ENCODE measurements at places on chromosomes 6 and 20.
A peak's percentile ranks its signal among the peaks of the same experiment; 100 is the strongest.

DNA sequence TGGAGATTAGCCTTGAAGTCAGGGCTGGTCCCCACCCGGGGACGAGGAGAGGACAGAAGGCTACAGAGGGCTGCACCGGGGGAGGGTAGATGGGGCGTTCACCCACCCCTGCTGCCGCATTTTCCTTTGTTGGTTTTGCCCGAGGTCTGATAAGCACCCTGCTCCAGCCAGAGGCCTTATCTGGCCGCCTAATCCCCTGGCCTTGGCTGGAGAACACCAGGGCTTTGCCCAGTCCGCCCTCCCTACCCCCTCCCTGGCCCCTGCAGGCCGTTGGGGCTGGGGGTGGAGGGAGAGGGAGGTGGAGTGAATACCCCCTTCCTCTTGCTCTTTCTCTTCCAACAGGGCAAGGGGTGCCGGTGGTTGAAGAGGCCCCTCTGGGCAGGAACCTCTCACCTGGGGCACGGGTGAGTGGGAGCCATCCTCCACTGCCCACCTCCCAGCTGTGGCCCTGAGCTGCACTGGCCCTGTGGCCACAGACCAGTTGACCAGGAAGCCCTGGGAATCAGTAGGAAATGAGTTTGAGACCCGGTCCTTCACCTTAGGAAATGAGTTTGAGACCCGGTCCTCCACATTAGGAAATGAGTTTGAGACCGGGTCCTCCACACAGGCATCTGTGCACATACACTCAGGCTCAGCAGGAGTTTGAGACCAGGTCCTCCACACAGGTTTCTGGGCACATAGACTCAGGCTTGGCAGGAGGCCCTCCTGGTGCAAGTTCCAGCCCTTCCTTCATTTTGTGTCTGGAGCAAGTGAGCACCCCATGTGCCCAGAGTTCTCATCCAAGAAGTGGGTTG is 12.0 kb upstream of the GATA5 start:
- no peak for DNase-seq

- DNase-seq: no peak
These were observed 652.1 kb downstream of the CBLN4 start for GRCh38 chr20:55353206-55353605.

GRCh38 chr20:60585651-60586050 is 627.4 kb downstream of the CDH26 start:
- DNase-seq: no peak

DNA sequence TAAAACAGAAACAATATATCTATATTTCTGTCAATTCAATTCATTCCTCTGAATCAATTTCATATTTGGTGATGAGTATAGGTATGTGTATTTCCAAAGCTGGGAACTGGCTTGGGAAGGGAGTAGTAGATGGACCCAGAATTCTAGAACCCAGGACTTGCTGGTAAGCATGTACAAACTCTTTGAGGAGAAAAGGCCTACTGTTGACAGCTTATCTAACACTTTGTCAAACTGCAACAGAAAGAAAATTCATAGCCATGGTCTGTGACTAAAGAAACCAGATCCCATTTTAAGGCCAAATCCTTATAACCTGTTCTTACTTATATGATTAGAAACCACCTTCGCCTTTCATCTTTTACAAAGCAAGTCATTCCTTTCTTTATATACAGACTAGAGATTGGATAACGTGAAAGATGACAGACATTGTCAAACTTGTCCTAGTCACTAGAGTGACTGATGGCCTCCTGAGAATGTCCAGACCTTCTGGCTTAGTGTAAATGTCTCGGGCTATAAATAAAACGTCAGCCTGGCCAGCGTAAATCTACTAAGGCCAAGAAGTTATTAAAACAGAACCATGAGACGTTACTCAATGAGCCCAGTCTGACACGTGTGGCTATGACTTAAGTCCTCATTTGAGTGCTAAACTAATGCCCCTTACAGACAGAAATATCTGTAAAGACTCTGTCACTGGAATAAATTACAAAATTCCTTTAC is 152.3 kb downstream of the ALDH8A1 start:
- no peak for DNase-seq

DNA sequence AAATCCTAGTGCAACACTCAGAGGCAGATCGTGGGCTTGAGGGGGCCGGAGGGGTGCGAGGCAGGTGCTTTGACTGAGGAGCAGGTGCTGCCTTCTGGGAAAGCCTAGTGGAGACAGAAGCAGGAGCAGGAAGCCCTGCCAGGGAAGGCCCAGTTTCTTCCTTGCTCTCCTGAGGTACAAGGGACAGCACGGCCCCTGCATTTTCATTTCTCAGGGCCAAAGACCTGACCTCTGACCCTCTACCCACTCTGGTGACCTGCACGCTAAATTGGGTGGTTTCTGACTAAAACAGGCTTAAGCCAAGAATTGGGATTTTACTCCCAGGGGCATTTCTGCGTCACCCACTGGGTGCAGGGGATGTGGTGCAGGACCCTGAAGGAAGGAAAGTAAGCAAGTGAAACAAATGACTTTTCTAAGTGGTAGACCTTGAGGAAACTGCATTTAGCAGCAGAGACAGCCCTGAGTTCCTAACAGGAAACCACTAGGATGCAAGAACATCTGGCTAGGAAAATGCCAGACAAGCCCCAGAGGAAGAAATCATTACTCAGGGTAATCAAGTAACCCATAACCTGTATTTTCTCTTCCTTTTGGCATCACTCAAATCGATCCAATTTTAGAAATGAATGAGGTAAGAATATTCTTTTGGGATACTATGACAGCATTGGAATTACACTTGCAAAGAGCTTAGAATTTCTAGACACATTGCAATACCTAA is 141.7 kb downstream of the CD164 start:
- DNase-seq: no peak

GRCh38 chr20:16243470-16243869 is 329.8 kb downstream of the KIF16B start:
- DNase-seq: no peak

DNA sequence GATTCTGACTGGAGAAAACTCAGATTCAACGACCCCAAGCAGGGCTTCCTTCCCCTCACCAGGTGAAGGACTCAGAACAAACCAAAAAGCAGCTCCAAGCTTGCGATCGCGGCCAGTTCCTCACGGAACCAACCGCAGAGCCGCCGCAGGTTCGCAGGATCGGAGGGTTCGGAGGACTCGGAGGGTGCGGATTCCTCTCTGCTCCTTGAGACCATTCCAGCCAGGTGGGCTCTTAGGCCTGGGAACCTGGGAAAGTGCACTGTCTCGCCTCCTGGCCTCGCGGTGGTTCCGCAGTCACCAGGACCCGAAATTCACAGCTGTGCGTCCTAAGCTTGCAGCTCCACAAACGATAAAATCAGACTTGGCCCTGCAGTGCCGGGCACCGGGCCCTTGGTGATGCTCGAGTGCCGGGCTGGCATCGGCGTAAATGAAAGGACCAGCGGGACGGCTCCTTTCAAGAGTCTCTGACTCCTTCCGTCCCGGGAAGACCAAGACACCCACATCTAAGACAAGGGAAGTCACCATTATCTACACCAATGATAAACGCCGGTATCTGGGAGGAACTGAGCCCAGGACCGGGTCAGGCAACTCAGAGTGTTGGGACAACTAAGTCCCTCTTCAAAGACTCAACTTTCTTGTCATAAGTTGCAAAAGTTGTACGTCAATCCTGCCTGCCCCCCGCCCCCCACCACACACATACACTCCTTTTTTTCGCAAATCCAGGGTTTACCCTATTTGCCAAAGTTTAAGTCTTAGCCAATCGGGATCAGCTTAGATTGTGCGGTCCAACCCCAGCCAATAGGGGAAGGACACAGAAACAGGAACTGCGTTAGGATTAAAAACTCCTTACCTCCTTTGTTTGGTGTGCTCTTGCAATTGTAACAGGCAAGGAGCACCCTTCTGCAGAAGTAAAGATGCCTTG is 69.8 kb upstream of the PRSS16 start:
- peak; percentile 42 for DNase-seq

DNA sequence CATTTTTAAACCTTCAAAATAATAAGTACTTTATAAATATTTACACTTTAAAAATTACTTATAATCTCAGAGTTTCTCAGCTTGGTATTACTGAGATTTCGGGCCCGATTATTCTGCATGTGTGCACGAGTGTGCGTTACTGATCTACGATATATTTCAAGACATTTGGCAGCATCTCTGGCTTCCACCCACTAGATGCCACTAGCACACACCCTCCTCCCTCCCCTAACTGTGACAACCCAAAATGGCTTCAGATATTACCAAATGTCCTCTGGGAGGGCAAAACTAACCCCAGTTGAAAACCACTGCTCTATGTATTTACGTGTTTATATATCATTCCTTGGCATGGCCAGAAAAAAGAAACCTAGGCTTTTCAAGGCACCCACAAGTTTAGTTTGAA is 95.9 kb downstream of the FYN start:
- no peak for DNase-seq

DNA sequence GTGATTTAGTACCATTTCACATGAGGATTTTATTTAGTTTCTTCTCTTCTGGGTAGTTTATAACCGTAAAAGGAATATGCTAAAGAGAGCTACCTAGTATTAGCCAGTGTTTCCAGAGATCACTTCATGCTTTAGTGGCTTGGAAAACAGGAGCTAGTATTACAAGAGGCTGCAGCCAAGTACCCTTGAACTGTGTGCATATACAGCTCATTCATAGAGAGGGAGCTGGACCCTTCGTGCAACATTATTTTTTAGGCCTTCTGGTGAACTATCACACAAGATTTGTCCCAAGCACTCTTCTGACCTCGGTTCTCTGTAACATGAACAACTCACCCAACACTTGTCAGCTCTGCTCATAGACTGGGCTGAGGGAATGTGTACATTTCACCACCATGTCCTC is 74.9 kb upstream of the RIN2 start:
- no peak for DNase-seq

DNA sequence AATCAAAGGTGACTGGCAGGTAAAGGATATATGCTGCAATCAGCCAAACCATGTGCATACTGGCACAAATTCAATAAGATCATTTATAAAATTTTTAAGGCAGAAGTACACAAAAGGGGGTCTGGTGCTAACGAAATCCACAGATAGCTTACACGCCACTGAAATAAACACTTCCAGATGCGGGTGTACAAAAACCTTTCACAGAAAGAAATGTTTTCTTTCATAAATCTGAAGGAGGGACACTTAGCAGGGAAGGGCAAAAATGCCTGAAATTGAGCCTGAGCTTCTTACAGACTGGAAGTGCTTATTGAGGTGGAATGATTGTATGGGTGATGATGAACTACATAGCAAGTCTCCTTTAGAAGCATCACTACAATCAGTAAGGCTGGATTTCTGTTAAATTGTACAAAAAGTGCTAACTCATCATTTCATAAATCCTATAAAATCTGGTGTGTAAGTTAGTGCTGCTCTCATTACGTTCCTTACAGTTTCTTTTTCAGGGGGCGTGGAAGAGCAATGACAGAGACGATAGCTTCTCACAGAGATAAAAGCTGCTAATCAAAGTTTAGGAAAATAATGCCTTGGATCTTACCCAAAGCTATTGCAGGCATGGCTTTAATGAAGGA is 409.3 kb upstream of the RUNX2 start:
- no peak for DNase-seq
